ENCODE measurements at places on chromosomes 1 and 21. TPM values are rescaled to one million over a fixed set of nuclear protein-coding genes. Genes with fewer than 3 reads are reported as not detected.
A peak's percentile ranks its signal among the peaks of the same experiment; 100 is the strongest.

GRCh38 chr1:55632906-55633305 lies 417.7 kb upstream of the USP24 start:
- DNase-seq, result peak; percentile 5

Gene HES5
- 0.19 TPM for polyA plus RNA-seq

Gene HSD3B2
- polyA plus RNA-seq, result 1.6 TPM

Gene NPL
- 45.4 TPM for polyA plus RNA-seq

Gene RNF220
- 52.6 TPM for polyA plus RNA-seq

- DNase-seq, result no peak
These were observed 10.2 kb upstream of the DMRTB1 start for GRCh38 chr1:53449021-53449420.

DNA sequence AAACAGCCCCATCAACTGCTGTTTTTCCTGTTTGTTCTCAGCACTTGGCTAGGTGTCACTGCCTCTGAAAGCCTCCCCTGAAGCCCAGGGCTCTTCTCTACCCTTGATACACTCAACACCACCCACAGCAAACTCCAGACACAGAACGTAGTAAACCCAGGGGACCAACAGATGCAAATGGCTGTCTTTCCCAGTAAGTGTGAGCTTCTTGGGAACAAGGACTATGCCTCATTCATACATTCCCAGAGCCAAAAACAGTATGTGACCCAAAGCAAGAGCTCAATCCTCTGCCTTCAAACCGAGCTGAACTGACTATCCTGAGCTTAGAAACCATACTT lies 4.4 kb downstream of the LBR start:
- no peak for DNase-seq

Gene MYBPH
- polyA plus RNA-seq, result not detected

Gene PTGS2
- 1.9 TPM for polyA plus RNA-seq

Gene TENT5C
- polyA plus RNA-seq, result 3.1 TPM

Gene CD5L
- not detected for polyA plus RNA-seq

GRCh38 chr1:204591473-204592090 lies 75.4 kb downstream of the MDM4 start:
- no peak for DNase-seq

GRCh38 chr1:98677288-98677687 lies 15.8 kb downstream of the SNX7 start:
- DNase-seq, result no peak

GRCh38 chr1:101241485-101242225 lies 4.8 kb downstream of the S1PR1 start:
- DNase-seq, result no peak

- DNase-seq, result peak; percentile 23
These were observed 6.5 kb upstream of the BARHL2 start for GRCh38 chr1:90723590-90724108.

GRCh38 chr1:158071138-158071537 lies 77.7 kb downstream of the KIRREL1 start:
- no peak for DNase-seq

- DNase-seq, result no peak
These were observed 86.4 kb downstream of the RGL1 start for GRCh38 chr1:183891158-183891856.

DNA sequence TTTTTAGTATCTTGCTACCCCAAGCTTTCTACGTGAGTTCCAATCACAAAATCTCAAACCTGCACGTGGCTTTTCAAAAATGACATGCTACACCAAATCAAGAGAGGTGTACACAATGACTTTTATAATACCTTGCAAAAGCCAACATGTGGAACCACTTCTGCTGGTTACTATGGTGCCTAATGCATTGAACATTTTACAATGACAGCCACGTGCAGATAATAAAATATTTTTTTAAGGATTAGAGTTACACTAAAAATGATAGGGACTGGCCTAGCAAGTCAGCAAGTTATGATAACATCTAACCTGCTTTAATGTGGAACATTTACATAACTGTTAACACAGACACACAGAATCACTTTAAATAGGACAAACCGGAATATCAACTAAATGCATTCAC lies 30.2 kb downstream of the EYA3 start:
- no peak for DNase-seq

Gene DR1
- 43.0 TPM for polyA plus RNA-seq

- DNase-seq, result peak; percentile 38
These were observed 119.7 kb downstream of the PROX1 start for GRCh38 chr1:214107322-214108096.

GRCh38 chr1:12276225-12276624 lies 46.4 kb downstream of the VPS13D start:
- peak; percentile 60 for DNase-seq

- peak; percentile 38 for DNase-seq
These were observed 2.6 kb downstream of the PABPC4 start for GRCh38 chr1:39573736-39574624.

Gene TMPRSS15
- polyA plus RNA-seq, result not detected

DNA sequence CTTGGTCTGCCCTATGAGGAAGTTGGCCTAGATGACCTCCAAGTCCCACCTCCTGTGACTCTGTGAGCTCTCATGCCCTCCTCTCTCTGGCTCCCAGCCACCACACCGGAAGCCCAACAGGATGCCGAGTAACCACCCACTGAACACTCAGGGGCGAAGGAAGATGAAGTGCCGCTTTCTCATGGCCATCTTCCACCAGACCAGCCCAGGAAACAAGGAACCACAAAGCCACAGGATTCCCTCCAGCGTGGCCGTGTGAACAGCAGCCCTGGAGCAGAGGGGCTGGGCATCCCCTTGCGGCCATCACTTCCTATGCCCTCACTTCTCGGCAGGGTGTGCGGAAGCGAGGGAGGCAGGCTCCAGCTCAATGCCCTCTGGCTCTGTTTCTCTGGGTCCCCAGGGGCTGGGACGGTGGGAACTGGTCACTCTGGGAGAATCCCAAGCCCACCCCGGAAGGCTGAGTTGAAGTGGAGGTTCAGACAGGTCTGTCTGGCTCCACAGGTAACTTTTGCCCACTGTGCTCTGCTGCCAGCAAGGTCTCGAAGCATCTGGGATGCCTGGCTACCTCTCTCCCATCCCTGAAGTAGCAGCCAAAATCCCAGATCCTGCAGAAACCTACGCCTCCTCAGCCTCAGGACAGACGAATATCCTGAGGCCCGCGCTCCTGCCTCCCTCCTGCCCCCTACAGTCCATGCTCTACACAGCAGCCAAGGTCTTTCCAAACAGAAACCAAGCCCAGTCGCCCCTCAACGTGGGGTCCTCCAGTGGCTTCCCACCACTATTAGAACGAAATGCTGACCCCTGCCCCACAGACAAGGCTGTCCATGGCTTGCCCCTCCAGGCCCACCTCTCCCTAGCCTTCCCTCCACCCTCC lies 44.2 kb upstream of the ECE1 start:
- DNase-seq, result peak; percentile 67

Gene FMO2
- 1.1 TPM for polyA plus RNA-seq

DNA sequence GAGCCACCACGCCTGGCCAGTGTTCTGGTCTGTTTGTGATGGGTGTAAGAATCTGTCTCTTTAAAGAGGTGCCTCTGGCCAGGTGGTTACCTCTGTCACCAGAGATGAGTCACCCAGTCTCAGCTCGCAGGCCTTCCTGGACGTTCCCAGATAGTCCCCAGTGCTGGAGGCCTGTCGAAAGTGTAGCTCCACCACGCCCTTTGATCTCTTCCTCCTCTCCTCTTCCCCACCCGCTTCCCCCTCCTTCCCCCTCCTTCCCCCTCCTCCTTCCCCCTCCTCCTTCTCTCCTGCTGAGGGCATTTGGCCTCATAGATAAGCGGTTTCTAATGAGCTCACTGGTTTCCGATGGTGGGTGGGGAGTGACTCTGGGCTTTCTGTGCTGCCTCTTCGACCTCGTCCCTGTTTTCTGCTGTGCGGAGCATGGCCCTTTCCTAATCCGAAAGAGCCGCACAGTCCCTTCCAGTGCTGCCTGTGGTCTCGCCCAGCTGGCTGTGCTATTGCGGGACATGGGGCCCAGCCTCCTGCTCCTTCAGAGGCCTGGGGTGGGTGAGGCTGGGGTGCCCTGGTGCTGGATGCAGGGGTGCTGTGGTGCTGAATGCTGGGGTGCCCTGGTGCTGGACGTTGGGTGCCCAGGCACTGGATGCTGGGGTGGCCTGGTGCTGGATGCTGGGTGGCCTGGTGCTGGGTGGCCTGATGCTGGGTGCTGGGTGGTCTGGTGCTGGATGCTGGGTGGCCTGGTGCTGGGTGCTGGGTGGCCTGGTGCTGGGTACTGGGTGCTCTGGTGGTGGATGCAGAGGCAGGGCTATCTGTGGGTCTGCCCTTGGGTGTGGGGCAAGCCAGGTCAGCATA lies 19.2 kb downstream of the AGPAT3 start:
- peak; percentile 99 for DNase-seq

GRCh38 chr1:50595874-50596273 lies 172.6 kb upstream of the DMRTA2 start:
- DNase-seq, result no peak

GRCh38 chr1:188769181-188769580 lies 1708.5 kb downstream of the BRINP3 start:
- DNase-seq, result no peak

Gene ARHGAP30
- polyA plus RNA-seq, result 2.2 TPM

DNA sequence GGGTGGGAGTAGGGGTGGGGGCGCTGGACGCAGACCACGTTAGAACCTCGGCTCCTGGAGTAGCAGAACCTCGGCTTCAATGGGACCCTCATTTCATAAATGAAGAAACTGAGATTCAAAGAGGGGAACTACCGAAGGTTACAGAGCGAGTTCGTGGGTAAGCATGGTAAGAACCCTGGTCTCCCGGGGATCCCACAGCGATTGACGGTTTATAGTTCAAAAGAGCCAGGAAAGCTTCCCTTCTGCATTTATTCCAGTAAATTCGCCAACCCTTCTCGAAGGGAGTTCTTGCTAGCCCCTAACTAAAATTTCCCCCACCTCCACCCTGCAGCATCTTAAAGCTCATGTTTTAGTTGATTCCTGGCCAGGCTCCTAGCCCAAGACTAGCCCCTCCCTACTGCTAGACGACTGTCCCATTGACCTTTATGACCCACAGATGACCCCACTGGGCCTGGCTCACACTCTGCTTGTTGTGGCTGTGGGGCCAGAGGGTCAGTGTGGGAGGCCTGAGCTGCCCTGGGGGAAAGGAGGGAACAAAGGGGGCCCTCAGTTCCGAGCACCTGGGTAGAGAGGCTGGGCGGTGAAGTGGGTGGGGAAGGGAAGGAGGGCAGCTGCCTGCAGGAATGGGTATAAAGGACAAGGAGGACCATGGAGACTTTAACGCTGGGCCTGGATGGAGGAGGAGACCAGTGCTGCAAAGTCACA lies 558 bp upstream of the KIF21B start:
- DNase-seq, result no peak

Gene VASH2
- polyA plus RNA-seq, result 3.6 TPM

GRCh38 chr1:10877894-10878293 lies 81.4 kb upstream of the CASZ1 start:
- no peak for DNase-seq

- DNase-seq, result no peak
These were observed 764.3 kb upstream of the PRMT6 start for GRCh38 chr1:106292130-106292529.

GRCh38 chr1:204530932-204531331 lies 14.7 kb downstream of the MDM4 start:
- DNase-seq, result no peak

Gene FCRLB
- not detected for polyA plus RNA-seq

- no peak for DNase-seq
These were observed 35.8 kb upstream of the TRIM67 start for GRCh38 chr1:231125972-231126580.

GRCh38 chr1:156258859-156259258 lies 11.0 kb upstream of the PAQR6 start:
- DNase-seq, result no peak

Gene FCRL2
- not detected for polyA plus RNA-seq

Gene ACTL8
- polyA plus RNA-seq, result 0.03 TPM

Gene MYOM3
- 5.7 TPM for polyA plus RNA-seq

Gene OR2T2
- polyA plus RNA-seq, result not detected

Gene RASSF5
- polyA plus RNA-seq, result 3.2 TPM

Gene TP73
- polyA plus RNA-seq, result not detected
